ENCODE measurements at places on chromosomes 4 and X. TPM values are rescaled to one million over a fixed set of nuclear protein-coding genes. Genes with fewer than 3 reads are reported as not detected.

GRCh38 chr4:123843137-123843536 is 446.5 kb downstream of the SPRY1 start:
- H3K27me3 ChIP-seq: no peaks in the 10 kb centered on the region
- no peak overlapping the region for H3K27ac ChIP-seq
- no peak overlapping the region for H3K4me3 ChIP-seq
- no peak for DNase-seq
- no peaks in the 10 kb centered on the region for H3K36me3 ChIP-seq
- no peaks in the 10 kb centered on the region for H3K4me1 ChIP-seq

The PDCL2 gene
- total RNA-seq: not detected

The XKRX gene
- 0.59 TPM for total RNA-seq

The CT83 gene
- not detected for total RNA-seq

The PSMD10 gene
- 36.1 TPM for total RNA-seq

The NXF2B gene
- total RNA-seq: not detected

DNA sequence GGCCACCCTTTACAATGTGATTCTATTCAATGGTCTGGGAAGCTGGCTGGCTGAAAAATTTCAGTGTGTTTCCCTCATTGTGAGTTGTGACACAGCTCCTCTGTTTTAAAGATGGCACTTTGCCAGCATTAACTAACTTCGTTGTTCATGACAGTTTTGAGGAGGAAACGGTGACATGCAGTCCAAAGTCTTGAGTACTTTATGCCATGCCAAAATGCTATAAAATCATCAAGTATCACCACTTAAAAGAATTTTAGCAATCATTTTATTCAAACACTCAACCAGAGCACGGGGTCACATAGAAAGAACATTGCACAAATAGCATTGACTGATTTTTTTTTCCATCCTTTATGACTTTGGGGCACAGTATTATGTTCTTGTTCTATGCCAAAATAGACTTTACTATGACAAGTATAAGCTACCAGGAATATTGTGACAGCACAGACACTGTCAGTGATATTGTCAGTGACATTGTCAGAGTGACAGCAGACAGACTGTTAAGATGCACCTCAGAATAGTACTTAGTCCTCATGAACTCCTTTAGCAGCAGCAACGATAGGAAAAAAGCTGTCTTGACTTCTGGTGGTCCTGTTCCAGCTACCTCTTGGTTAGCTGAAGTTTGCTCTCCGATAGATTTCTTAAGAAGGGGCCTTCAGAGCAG is 46.7 kb downstream of the CXCL13 start:
- H3K4me3 ChIP-seq: no peak overlapping the region
- no peaks in the 10 kb centered on the region for H3K27me3 ChIP-seq
- H3K4me1 ChIP-seq: no peaks in the 10 kb centered on the region
- no peak overlapping the region for H3K27ac ChIP-seq

GRCh38 chrX:71953391-71953790 is 42.7 kb downstream of the NHSL2 start:
- H3K27me3 ChIP-seq: peaks cover 78% of the 10 kb centered on the region
- H3K4me3 ChIP-seq: no peak overlapping the region
- no peaks in the 10 kb centered on the region for H3K4me1 ChIP-seq
- H3K36me3 ChIP-seq: no peaks in the 10 kb centered on the region
- no peak for DNase-seq

DNA sequence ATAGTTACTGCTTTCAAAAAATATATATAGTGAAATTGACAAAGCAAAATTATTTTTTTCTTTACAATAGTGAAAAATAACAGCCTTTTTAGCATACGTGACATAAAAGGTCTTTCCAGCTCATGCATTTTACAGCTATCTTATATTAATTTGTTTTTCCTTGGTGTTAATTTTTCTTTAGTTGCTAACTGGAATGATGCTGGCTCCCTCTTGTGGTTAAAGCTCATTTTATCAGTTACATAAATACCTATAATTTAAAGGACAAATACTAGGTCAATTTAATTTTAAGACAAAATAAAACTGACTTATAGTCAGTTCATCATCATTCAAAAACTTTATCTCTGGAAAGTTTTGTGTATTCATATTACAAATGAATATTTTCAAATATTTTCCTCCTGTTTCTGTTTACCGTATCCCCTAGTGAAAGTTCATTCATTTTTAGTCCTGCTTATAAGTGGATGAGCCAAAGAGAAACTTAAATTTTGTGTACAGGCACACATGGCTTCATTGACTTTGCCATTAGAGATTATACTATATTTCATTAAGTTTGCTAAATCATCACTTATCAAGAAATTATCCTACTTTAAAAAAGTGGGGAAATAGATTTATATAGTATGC is 9.9 kb upstream of the ANAPC4 start:
- no peaks in the 10 kb centered on the region for H3K4me1 ChIP-seq
- no peak overlapping the region for H3K27ac ChIP-seq
- no peaks in the 10 kb centered on the region for H3K27me3 ChIP-seq

DNA sequence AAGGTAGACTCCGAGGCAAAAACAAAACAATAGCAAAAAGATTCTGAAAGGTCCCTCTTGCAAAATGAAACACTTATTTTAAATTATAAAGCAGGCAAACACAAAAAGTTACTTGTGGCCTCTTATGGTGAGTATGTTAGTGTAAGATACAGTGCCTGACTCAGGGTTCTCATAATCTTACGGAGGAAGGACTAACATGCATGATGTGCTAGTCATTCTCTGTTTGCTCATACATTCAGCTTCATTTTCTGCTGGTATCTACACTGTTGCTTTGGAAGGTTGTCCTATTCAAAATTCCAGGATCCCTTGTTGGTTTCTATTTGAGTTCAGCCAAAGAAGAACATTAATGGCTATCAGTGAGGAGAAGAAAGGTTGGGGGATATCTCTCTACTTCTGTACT is 249.1 kb upstream of the FAM47A start:
- H3K4me3 ChIP-seq: no peak overlapping the region
- no peaks in the 10 kb centered on the region for H3K4me1 ChIP-seq
- no peak overlapping the region for H3K27ac ChIP-seq
- H3K36me3 ChIP-seq: no peaks in the 10 kb centered on the region
- no peaks in the 10 kb centered on the region for H3K27me3 ChIP-seq
- no peak for DNase-seq

DNA sequence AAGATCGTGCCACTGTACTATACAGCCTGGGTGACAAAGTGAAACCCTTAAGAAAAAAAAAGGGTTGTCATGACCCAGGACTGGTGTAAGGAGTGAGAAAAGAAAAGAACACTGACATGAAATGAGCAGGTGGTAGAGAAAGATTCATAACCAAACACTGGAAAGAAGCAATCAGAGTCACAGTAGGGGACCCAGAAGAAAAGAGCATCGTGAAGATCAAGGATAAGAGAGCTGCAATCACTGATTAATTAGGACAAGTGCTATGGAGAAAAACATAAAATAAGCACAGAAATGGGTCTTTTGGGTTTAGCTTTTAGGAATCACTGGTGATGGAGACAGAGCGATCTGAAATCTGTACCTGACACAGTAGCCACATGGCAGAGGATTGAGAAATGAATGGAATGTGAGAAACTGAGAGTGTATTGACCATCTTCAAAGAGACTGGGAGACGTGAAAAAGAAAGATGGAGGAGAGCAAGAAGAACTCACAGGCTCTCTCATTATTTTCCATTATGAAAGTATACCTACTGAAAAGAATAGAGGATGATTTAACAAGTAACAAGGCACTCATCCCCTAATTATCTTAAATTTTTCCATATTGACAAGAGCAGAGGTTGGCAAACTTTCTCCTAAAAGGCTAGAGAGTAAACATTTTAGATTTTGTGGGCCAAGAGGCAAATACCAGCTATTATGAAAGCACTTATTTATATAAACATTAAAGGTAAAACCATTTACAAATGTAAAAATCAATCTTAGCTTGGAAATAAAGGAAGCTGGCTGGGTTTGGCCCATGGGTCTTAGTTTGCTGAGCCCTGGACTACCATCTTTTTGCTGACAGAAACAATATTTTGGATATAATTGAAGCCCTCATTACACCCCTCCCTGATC is 7.3 kb downstream of the TMEM154 start:
- H3K27me3 ChIP-seq: no peaks in the 10 kb centered on the region
- no peaks in the 10 kb centered on the region for H3K36me3 ChIP-seq
- no peak for DNase-seq

The KCNE5 gene
- total RNA-seq: 1.4 TPM

- no peaks in the 10 kb centered on the region for H3K4me1 ChIP-seq
- no peak for DNase-seq
- H3K27ac ChIP-seq: no peak overlapping the region
- no peak overlapping the region for H3K4me3 ChIP-seq
- peaks cover 22% of the 10 kb centered on the region for H3K27me3 ChIP-seq
Observed at GRCh38 chrX:17187136-17187756, 187.8 kb upstream of the NHS start.

DNA sequence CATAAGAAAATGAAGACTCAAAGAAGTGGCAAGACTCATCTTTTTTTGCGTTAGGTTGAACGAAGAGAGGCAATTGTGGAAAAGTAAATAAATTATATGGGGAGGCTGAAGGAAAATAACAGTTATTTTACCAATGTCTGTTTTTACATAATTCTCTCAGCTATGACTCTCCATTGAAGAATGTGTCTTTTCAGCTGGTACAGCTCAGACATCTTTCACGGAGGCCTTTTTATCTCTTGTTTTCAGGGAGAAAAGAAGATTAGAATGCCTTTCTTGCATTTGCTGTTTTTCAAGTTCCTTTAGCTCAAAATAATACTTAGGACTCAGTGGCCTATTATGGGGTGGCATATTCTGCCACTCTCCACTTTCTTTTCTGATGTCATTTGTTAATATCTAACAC is 153.0 kb downstream of the ADAM29 start:
- no peak overlapping the region for H3K27ac ChIP-seq
- H3K4me3 ChIP-seq: no peak overlapping the region
- H3K4me1 ChIP-seq: no peaks in the 10 kb centered on the region
- no peak for DNase-seq
- no peaks in the 10 kb centered on the region for H3K36me3 ChIP-seq

GRCh38 chrX:154321594-154321993 is 26.0 kb downstream of the TKTL1 start:
- H3K27ac ChIP-seq: no peak overlapping the region
- no peak overlapping the region for H3K4me3 ChIP-seq
- no peaks in the 10 kb centered on the region for H3K36me3 ChIP-seq
- no peak for DNase-seq

GRCh38 chr4:182778222-182778982 is 138.8 kb downstream of the DCTD start:
- DNase-seq: no peak
- H3K36me3 ChIP-seq: no peaks in the 10 kb centered on the region
- no peaks in the 10 kb centered on the region for H3K27me3 ChIP-seq
- H3K27ac ChIP-seq: no peak overlapping the region
- no peak overlapping the region for H3K4me3 ChIP-seq
- H3K4me1 ChIP-seq: no peaks in the 10 kb centered on the region

The AWAT2 gene
- not detected for total RNA-seq

The CNKSR2 gene
- total RNA-seq: 5.4 TPM

The SSX2 gene
- total RNA-seq: not detected

The ZFP92 gene
- 1.6 TPM for total RNA-seq

The FAM9C gene
- not detected for total RNA-seq

GRCh38 chr4:101280866-101281600 is 66.3 kb downstream of the PPP3CA start:
- H3K4me3 ChIP-seq: no peak overlapping the region
- H3K27ac ChIP-seq: no peak overlapping the region
- H3K27me3 ChIP-seq: no peaks in the 10 kb centered on the region
- no peak for DNase-seq

DNA sequence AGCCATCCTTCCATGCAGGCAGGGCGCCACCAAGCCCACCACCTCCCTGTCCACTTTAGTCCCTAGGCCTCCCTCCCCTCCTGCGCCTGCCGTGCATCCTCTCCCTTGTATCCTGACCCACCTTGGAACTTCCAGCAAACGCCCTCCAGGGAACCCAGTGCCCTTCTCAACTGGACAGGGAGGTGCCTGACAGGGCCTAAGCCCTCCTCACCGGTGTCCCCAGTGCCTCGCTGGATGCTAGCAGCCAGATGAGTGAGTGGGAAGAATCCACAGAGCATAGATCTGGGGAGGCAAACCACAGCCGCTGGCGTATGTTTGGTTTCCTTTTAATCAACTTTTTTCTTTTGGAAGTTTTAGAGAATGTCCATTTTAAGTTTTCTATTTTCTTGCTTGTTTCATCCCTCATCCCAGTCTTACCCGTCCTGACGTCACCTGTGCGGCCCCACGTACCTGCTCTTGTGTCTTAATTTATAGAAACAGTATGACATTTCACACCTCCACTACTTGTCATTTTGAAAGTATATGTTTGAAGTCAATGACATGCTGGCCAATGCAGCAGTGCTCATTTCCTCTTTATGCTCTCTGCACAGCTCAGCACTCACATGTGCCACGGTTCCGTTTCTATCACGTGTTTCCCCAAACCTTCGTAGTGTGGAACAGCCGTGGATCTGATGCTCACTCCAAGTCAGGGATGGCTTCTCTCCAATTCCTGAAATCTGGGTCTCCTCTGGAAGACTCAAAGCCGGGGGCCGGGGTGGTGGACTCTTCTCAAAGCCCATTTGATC is 3.4 kb upstream of the HMX1 start:
- H3K27ac ChIP-seq: no peak overlapping the region
- H3K4me3 ChIP-seq: no peak overlapping the region
- peaks cover 96% of the 10 kb centered on the region for H3K27me3 ChIP-seq
- no peak for DNase-seq

The GPR143 gene
- total RNA-seq: not detected

The MAEA gene
- 49.9 TPM for total RNA-seq

GRCh38 chr4:180521181-180521580 is 1722.0 kb upstream of the TENM3 start:
- no peak overlapping the region for H3K4me3 ChIP-seq
- no peak for DNase-seq
- H3K4me1 ChIP-seq: no peaks in the 10 kb centered on the region

The STAP1 gene
- total RNA-seq: not detected

- H3K4me3 ChIP-seq: no peak overlapping the region
- H3K36me3 ChIP-seq: peaks cover 6% of the 10 kb centered on the region
- no peak for DNase-seq
- no peaks in the 10 kb centered on the region for H3K4me1 ChIP-seq
- H3K27ac ChIP-seq: no peak overlapping the region
Observed at GRCh38 chr4:25401066-25401465, 24.0 kb downstream of the ANAPC4 start.

The CYTL1 gene
- total RNA-seq: 0.44 TPM

DNA sequence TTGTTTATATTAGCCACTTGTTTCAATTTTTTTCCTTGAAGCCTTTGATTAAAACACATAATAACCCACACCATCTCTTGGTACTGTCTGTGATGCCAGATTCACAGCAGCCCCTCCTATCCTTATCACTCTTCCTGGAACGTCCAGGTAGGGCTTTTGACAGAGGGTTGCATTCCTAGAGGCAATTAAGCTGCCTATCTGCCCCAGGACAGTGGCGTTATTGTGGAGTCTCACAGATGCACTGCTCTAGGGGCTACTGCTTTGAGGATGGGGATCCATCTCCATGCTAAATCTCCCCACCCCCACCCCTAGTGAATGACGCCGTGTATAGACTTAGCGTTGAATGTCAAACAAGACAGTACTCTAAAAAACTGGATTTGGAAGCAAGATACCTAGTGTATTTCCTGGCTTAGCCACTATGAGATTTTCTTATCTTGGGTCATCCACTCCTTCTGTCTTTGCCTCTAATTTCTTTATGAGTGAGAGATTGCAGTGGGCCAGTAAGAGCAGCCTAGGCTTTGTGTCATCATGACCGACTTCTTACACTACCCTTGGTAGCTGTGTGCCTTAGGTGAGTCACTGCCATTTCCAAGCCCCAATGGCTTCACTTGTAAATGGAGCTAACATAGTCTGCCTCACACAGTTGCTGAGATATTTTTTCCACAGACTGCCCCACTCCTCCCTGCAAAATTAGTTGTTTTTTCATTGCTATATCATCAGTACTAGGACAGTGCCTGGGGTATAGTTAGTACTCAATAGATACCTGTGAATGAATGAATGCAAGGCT is 90.9 kb downstream of the EGF start:
- H3K36me3 ChIP-seq: no peaks in the 10 kb centered on the region
- H3K27me3 ChIP-seq: no peaks in the 10 kb centered on the region
- H3K27ac ChIP-seq: no peak overlapping the region
- H3K4me1 ChIP-seq: no peaks in the 10 kb centered on the region
